ENCODE measurements at places on chromosomes 1 and 21.

GRCh38 chr21:42650033-42650370 lies 3.4 kb upstream of the PDE9A start:
- no peak for DNase-seq

DNA sequence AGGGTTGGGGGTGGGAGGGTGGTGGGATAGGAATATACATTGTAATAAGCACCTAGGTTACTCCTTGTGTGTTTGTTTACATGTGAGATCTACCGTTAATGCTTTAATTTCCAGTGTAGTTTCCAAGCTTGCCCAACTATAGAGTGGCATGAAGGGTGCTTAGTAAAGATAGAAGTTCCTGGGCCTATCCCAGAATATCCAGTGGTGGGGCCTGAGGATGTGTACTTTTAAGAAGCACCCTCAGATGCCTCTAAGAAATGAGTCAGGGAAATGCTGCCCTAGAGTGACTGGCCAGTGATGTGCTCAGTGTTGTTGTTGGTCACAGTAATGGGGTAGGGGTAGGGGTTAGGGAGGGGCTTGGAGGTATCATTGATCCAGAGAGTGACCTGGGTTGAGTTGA lies 141.3 kb downstream of the TSEN15 start:
- no peak for DNase-seq

DNA sequence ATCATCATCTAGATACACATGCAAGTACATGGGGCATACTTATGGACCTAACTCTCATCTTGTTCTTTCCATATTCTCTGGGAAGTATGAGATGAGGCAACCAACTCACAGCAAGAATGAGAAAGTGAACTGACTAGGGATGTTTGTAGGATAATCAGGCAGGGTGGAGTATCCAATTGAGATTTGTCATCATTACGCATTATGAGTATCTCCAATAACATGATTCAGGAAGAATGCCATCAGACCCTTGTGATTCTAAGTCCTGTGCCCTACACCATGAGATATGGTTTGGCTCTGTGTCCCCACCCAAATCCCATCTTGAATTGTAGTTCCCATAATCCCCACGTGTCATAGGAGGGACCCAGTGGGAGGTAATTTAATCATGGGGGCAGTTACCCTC lies 154.0 kb downstream of the SLC30A10 start:
- DNase-seq = no peak

GRCh38 chr1:228149406-228150119 lies at the start of gene GJC2:
TSS of gene GJC2 (plus strand) at chr1:228149930. CDS start at chr1:228157759, 7,829 bp downstream.
- DNase-seq = peak; percentile 89

- no peak for DNase-seq
These were observed 102.8 kb upstream of the C1orf21 start for GRCh38 chr1:184283999-184284398.
